ENCODE measurements at places on chromosomes 2 and 18.

DNA sequence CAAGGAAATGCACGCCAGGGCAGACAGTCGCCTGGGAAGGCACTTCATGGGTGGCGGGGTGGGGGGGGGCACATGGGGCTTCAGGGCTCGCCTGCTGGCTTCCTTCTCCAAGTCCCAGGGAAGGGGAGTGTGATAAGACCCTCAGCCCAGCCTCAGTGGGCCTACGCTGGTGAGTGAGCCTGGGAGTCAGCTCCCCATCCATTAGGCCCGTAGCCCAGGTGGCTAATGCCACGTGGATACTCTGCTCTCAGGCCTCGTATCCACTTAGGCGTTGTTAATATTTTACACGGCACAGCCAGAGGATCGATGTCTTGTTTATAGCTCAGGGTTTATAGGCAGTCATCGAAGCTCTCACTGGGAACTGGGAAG, 47.1 kb downstream of the KCNIP3 start:
- no peak for DNase-seq

DNA sequence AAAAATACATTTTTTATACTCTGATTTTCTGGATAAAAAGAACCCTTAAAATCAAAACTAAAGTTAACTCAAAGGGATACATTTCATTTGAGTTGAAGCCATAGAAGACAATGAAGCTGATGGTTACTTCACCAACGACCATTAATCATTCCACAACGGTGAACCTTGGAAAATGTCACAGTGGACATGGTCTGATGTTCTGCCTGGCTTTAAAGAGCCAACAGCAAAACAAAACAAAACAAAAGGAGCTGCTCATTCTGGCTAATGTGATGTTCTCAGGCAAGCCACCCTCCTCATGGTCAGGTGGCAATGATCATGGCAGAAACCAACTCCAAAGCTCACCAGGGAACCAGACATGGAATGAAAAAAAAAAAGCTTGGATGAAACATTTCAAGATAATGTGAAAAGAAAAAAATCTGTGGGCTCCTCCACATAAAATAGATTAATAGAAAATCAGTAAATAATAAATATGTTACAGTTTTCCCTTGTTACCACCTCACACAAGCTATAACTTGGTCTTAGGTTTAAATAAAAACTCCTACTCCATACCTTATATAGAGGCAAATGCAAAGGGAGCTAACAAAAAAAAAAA, 90.1 kb upstream of the SERTAD2 start:
- no peak for DNase-seq

- DNase-seq, result no peak
These were observed 65.3 kb downstream of the SUCLG1 start for GRCh38 chr2:84393829-84394228.

- DNase-seq, result no peak
These were observed 567.5 kb upstream of the CHAC2 start for GRCh38 chr2:53200072-53200471.

- no peak for DNase-seq
These were observed 15.9 kb downstream of the ARHGEF4 start for GRCh38 chr2:130852521-130853115.

- DNase-seq, result no peak
These were observed 48.8 kb downstream of the MAPRE2 start for GRCh38 chr18:35089891-35090550.

- DNase-seq, result no peak
These were observed 12.4 kb downstream of the ATG4B start for GRCh38 chr2:241649927-241650326.

DNA sequence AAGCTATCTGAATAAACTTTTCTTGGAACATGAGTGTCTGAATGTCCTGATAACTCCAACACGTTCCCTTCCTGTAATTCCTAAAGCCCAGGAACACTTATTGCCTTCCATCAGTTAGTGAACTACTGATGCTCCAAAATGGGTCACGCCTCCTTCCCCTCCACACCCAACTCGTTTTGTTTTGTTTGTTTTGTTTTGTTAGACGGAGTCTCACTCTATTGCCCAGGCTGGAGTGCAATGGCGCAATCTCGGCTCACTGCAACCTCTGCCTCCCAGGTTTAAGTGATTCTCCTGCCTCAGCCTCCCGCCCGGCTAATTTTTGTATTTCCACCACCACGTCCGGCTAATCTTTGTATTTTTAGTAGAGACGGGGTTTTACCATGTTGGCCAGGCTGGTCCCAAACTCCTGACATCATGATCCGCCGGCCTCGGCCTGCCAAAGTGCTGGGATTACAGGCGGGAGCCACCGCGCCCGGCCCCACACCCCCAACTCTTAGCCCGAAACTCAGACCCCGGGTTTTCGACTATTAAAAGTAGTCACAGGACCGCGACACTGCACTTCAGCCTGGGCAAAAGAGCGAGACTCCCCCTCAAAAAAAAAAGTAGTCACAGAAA, 774 bp downstream of the IER3IP1 start:
- no peak for DNase-seq

DNA sequence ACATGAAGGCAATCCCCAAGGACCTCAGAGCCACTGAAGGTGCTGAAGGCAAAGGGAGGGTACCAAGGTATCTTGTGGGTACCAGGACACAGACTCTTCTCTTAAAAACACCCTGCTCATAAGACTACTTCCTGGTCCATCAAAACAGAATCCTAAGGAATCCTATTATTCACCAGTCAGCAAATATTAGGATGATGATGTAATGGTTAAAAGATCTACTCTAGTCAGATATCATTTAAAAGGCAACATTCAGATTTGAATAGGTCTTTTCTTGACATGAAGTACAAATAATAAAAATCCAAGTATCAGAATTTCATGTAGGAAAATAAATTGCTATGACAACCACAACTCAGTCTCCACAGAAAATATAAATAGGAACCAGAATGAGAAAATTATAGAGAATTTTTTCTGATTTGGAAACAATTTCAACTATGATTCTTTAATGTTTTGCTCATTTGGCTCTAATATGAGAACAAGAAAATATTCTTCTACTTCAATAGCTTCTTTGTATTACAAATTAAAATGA, 77.8 kb upstream of the ZNF397 start:
- DNase-seq, result no peak

DNA sequence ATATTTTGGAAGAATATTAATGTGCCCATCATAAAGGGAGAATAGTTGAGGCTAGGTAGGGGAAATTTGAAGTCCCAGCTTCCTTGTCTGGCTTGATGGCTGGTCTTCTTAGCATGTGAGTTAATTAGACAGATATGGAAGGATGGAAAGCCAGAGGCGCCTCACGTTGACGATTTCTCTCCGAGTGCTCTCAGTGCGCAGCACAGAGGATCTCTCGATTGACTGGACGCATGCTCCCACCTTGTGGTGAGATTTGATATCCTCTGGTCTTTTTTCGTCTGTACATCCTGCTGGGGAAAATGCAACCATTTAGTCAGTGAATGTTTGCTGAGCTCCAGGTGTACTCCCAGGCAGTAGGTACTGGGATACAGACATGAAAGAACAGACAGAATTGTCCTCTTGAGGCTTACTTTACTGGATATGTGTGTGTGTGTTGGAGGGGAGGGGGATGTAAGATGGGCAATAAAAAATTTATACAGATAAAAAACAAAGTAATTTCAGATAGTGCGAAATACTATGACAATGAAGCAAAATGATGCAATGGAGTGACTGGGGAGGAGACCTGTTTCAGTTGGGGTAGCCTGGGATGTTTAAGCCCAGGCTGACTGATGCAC, 66.9 kb upstream of the ZNG1B start:
- no peak for DNase-seq

DNA sequence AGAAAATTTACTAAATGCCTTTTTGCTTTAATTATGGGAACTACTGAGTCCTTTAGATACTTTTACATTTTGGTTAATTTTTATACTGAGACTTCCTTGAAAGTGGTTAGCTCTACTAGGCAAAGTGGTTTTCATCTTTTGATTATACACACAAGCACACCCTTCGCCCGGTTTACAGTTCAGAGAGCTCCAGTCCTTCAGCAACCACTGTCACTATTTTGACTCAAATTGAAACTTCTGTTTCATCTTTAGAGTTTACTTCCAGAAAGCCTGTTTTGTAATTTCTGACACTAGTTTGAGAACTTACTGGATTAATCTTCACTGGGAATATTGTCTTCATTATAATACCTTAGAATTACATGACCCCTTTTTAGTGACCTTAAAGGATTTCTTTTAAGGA, 140.3 kb upstream of the FOSL2 start:
- DNase-seq, result no peak

GRCh38 chr2:119645173-119645855, 33.7 kb upstream of the TMEM177 start:
- no peak for DNase-seq

- DNase-seq, result no peak
These were observed 17.1 kb downstream of the SPIRE1 start for GRCh38 chr18:12640881-12641200.

GRCh38 chr2:184577056-184577455, 21.3 kb upstream of the ZNF804A start:
- DNase-seq, result no peak

DNA sequence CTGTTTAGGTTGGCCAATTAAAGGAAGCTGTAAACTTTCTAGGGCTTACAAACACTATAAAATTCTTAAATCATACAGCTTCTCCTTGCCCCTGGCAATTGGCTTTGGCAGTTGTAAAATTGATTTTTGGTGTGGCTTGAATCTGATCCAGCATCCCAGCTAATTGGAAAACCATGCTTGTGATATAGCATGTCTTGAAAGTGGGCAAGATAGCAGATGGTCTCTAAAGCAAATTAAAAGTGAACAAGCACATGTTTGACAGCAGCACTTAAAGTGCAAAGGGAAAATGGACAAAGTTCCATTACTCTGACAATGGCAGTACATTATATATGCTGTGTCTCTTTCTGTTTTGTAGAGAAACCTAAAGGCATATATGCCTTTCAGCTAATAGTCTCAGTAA, 302.9 kb upstream of the NXPH2 start:
- no peak for DNase-seq

- DNase-seq, result no peak
These were observed 1365.5 kb upstream of the CHAC2 start for GRCh38 chr2:52402128-52402527.

GRCh38 chr2:60450488-60450887, 103.0 kb downstream of the BCL11A start:
- DNase-seq, result no peak

- no peak for DNase-seq
These were observed 31.3 kb upstream of the TMEM131 start for GRCh38 chr2:98026927-98027522.

GRCh38 chr2:120258196-120258595, 5.5 kb downstream of the RALB start:
- no peak for DNase-seq

DNA sequence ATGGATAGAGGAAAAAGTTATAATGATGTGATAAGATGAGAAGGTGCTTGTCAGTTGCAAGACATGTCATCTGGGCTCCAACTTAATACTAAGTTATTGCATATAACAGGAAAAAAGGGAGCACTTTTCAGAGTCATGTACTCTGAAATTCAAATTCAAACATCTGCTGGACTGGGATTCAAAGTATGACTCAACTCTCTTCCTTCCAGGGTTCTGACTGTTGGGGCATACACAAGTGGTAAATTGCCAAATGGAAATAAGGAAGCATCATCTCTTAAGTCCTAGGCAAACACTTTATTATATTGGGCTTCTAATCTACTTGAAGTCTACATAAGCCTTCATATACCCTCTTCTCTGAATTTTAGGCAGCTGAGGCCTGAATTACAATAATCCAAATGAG, 44.9 kb downstream of the ZBTB14 start:
- no peak for DNase-seq

DNA sequence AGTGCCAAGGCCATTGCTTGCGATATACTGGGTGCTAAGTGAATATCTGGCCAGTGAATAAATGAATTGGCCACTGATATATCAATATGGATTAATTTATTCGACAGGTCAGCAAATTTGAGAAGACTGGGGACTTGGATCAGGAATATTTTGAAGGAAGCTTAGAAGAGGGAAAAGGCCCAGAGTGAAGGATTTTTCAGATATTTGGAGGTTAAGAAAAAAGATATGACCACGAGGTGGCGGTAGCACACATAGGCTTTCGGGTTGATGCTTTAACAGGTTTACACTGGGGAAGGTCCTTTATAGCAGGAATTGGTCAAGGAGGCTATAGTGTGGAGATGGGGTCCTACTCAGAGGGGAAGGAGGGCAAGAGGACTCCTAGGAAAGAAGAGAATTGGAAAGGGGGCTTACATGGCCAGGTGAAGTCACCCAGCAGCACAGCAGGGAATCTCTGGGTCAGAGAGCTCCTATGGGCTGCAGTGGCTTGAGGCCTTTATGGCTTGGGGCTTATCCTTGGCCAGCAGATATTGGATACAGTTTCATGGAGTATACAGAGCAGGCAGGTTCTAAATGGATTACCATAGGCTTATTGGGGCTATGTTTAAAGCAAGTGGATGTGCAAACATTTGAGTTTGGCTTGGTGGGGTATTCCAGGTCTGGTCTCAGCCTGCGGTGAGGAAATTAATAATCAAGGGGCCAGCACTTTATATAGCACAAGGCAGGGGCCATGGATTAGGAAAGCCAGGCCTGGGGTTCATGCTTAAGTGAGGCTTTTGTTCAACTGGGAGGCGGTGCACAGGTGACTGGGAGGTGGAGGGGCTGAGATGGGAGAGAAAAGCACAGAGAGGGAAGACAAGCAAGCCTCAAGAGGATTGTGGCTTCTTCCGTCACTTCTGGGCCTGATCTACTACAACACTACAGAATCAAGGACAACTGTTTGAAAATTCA, 9.7 kb downstream of the IL1RN start:
- peak; percentile 19 for DNase-seq

DNA sequence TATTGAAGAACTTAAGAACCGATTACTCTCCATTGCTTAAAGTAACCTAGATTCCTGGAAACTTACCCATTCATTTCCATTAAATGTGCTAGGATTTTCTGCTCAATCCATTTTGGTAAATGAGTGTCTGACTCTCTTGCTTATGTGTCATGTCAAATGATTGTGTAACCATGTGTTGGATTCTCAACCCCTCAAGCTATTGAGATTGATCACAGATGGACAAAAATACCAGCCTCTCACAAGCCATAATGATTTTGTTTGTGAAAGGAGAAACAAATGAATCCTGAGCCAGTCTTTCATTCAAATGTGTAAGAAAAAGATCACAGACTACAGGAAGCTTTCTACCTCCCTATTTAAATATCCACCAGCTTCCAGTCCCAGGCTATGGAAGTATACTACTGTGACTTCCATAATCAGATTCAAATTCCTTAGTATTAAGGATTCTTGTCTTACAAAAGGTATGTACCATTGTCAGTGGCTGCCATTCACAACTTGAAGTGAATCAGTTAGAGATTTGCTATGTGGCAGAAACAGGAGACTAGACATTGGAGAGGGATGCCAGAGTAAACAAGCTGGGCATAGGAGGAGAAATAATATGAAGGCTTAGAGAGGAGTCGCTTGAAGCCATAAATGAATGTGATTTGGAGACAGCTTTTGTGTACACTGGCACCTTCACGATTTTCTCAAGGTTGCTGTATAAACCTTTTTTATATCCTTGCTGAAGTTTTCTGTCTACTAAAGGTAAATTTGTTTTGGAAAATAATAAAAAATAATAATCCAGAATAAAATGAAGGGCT, 498.5 kb upstream of the SETBP1 start:
- no peak for DNase-seq

DNA sequence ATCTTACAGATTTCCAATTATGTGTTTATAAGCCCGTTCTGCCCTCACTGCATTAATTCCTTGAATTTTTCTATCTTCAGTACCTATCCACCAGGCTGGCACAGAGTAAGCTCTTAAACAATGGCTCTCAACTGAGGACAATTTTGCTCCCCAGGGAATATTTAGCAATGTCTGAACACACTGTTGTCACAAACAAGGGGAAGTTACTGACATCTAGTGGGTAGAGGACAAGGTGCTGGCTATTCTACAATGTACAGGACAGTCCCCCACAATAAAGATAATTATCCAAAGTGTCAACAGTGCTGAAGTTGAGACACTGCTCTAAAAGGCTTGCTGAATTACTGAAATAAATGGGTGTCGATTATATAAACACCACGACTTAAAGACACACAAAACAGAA, 5.0 kb downstream of the NDUFS1 start:
- no peak for DNase-seq

Measured in SHP77 (cell line).